ENCODE measurements at places on chromosomes 2 and 18. TPM values are rescaled to one million over a fixed set of nuclear protein-coding genes. Genes with fewer than 3 reads are reported as not detected.

EFHD1 gene
- not detected for total RNA-seq

CAMKMT gene
- 7.6 TPM for total RNA-seq

SPDYA gene
- 0.79 TPM for total RNA-seq

- DNase-seq: no peak
Observed at GRCh38 chr2:12293874-12294273, 422.9 kb upstream of the TRIB2 start.

- peak; percentile 7 for DNase-seq
Observed at GRCh38 chr2:68031542-68032160, 31.2 kb downstream of the C1D start.

DNA sequence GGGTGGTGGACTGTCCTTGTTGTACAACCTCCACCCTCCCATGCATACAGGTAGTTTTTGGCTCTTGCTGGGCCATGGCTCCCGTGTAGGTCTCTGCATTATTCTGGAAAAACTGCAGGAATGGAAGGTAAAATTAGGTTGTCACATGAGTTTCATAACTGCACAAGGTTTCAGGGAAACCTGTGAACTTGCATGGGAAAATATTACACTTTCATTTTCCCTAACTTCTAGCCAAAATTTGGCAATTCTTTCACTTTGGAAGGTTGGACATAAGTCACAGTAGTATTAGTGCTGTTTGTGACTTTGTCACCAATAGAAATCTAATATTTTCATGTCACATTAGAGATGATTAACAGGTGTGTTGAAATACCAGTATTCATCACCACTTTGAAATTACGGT lies 118.1 kb upstream of the MGAT5 start:
- no peak for DNase-seq

GRCh38 chr2:63060472-63060991 lies 9.9 kb downstream of the OTX1 start:
- DNase-seq: no peak

- DNase-seq: no peak
Observed at GRCh38 chr2:104945866-104946265, 92.0 kb downstream of the POU3F3 start.

DNA sequence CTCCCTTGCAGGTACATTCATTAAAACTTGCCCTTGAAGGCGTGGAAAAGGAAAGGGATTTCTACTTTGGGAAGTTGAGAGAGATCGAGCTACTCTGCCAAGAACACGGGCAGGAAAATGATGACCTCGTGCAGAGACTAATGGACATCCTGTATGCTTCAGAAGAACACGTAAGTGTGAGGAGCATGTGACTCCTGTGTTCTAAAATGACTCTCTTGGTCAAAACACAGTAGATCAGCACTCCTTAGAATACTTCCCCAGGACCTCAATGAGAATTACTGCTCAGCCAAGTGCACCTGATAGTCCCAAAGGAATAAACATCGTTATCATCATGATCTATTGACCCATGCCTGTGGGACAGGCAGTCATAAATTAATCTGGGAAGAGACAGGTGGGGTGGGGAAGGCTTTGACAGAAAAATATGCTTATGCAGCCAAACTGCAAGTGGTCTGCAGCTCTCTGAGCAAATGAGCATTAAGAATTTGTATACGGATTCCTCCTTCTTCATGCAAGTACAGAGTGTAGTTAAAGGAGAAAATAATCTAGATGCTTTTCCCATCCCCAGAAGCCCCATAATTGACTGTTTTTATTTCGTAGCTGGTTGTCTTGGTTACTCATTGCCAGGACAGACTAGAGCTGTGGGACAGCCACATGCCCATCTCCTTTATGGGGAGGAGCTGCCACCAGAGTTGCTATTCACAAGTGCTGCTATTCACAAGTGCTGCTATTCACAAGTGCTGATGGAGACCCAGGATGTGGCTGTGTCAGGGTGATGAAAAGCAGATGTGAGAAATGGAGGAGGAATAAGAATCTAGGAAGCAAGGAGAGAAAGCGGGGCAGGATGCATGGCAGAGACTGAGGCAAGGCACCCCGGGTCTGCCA lies 91.0 kb downstream of the MAPRE2 start:
- DNase-seq: peak; percentile 32

DNA sequence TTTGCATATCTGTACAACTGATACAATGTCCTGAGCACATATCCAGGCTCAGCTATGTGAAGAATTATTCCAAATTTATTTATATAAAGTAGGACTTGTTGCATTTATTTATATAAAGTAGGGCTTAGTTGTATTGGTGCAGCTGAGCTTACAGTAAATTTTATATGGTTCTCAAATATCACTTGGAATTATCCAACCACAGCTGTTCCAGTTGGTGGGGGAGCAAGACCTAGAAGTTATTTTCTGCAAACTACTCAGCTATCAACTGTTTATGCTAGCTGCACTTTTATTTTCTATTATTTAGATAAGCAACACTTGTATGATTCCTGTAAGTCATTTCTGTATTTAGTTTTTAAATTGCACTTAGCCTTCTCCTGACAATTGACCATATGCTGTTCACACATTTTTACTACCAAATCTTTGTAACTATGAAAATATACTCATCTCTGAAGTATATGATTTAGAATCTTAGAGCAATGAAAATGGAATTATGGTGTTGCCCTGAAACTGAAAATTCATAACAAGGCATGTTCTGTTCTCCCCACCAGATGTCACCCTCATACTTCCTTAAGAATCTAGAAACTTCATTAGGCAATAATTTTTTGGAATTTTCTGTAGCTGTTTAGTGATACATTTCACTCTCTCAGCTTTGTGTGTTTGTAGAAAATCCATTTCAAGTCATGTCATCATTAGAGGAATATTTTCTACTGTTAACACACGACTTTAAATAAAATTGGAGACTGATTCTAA lies 157.0 kb upstream of the CBLN2 start:
- DNase-seq: no peak

Measured in pulmonary artery endothelial cell (primary cell).